OCI-M1 (cell line): ENCODE measurements at places on chromosomes 6 and 20.

DNA sequence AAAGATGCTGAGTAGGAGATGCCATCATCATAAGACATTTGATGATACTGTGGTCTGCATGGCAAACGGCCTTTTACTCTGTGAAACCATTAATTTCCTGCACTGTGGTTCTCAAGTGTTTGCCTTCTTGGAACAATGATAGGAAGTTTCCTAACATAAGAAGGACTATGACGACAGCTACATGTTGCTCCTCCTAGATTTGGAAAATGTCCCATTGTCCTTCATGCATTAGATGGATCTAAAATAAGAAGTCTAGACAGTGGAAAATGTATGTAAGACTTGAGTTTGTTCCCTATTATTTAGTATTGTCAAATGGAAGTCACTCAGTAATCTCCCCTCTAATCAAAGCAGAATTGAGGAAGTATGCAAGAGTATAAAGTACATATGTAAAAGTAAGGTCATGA lies 98.5 kb upstream of the TMEM170B start:
- DNase-seq, result peak; percentile 60

- peak; percentile 46 for DNase-seq
Observed at GRCh38 chr6:163170294-163170883, 244.1 kb upstream of the QKI start.

GRCh38 chr6:79240509-79240908 lies 6.0 kb upstream of the HMGN3 start:
- DNase-seq, result no peak

DNA sequence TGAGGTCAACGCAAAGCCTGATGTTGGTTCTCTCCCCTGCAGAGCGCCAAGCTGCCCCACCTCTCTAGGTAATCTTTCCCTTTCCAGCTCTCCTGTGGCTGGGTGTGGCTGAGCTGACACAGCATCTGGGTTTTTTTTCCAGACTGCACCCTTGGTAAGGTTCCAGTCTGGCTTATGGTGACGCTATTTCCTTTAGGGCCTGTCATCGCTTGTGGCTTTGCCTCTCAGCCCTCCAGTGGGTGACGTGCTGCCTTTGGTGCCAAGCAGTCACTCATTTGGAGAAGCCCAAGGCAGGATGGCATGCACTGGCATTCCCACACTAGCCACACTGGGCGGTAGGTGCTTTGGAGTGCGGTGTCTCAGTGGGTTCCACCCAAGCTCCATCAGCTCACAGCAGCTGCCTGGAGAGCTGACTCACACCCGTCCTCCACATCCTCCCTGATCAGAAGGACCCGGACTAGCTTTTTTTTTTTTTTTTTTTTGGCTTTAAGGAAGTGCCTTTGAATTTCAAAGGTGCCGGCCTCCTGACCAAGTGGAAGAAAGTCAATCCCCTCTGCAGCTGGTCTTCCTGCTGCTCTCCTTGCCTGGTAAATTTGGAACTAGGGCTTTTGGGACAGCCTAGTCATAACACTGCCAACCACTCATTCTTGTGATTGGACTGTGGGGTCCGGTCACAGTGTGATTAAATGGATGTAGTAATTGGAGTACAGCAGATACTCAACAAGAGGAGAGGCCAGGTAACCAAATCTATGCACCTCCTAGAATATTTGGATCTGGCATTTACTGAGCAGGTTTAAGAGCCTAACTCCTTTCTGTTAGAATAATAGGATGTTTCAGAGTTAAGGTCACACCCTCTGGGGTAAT lies 153.6 kb downstream of the CD83 start:
- no peak for DNase-seq

DNA sequence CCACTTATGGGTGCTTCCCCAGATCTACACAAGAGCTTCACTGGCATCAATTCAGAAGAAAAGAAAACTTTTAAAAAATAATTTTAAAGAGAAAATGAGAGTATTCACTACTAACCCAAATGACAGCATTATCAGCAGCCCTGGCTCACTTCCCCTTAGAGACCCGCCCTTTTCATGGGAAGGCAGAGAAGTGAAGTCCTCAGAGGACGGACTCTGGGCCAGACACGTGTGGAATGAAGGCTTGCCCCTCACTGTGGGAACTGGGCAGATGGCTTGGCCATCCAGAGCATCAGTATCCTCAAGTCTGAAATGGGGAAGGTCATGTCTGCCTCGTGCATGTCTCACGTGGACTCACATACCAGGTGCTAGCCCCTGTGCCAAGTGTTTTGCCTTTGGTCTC lies 63.5 kb downstream of the JAG1 start:
- DNase-seq, result no peak

DNA sequence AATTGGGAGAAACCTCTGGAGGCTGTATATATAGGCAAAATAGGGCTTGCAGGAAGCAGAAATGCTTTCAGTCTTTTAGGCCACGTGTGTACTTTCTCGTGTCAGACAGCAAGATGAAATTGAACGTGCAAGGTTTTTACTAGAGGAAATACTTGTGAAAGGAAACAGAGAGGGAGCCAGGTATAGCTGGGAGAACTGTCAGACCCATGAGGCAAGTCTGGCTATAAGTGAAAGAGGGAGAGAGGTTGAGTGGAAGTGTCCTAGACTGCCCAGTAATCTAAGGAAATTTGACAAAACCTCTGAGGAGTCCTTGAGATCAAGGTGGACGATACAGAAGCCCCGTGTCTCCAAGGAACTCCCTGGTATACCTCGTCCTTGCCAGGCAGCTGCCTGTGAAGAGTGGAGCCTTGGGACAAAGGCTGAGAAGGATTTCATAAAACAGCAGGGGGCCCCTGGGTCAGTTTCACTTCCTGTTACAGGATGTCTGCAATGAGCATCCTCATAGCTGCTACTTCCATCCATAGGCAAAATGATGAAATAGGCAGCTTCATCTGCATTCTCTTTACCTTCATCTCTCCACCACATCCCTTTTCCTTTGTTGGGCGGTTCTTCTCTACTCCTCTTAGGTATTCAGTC lies 114.4 kb upstream of the MAP3K7 start:
- DNase-seq, result peak; percentile 38

DNA sequence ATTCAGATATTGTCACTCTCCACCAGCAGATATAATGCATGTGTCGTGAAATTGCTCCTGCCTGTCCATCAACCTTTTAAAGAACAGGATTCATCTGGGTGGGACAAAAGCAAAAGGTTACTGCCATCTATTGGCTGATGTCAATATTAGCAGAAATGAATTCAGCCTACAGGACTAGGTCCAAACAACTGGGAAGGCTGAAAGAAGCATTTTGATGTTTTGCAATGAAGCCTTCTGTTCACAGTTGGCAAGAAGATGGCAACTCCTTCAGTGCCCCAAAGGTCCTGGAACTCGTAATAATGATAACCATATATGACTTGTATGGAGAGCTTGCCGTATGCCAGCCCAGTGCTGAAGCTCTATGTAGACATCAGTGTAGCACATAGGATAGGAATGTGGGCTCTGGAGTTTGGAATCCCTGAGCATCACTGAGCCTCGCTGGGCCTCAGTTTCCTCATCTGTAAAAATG lies 7.5 kb downstream of the BCAS1 start:
- DNase-seq, result peak; percentile 69

DNA sequence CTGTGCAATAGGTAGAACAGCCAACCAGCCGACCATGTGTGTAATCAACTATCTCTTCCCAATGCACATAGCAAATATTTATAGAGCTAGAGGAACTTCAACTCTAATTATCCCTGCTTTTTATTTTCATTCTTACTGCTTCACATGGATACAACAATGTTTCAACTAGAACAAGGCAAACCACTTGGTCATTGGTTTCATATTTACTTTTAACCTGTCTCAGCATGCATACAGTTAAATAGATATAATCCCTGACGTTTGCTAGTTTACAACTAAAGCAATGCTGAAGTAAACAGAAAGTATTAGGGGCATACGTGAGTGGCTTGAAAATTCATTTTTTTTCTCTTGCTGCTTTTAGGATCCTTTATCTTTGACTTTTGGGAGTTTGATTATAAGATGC lies 318.5 kb upstream of the MAP3K7 start:
- DNase-seq, result no peak

DNA sequence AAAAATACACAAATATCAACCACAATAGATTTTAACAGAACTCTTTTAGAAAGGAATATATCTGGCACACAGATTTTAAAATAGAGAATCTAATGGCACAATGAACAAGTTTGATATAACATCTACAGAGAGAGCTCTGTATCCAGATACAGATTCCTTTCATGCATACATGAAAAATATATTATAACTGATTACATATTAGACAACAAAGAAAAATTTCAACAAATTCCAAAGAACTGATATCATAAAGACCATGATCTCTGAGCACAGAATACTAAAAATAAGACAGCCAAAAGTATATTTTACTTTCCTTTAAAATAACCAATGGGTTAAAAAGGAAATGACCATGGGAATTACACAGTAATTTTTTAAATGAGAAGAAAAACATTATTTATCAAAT lies 74.1 kb upstream of the MAP7 start:
- no peak for DNase-seq

GRCh38 chr6:98678481-98678880 lies 155.9 kb upstream of the POU3F2 start:
- DNase-seq, result peak; percentile 67

DNA sequence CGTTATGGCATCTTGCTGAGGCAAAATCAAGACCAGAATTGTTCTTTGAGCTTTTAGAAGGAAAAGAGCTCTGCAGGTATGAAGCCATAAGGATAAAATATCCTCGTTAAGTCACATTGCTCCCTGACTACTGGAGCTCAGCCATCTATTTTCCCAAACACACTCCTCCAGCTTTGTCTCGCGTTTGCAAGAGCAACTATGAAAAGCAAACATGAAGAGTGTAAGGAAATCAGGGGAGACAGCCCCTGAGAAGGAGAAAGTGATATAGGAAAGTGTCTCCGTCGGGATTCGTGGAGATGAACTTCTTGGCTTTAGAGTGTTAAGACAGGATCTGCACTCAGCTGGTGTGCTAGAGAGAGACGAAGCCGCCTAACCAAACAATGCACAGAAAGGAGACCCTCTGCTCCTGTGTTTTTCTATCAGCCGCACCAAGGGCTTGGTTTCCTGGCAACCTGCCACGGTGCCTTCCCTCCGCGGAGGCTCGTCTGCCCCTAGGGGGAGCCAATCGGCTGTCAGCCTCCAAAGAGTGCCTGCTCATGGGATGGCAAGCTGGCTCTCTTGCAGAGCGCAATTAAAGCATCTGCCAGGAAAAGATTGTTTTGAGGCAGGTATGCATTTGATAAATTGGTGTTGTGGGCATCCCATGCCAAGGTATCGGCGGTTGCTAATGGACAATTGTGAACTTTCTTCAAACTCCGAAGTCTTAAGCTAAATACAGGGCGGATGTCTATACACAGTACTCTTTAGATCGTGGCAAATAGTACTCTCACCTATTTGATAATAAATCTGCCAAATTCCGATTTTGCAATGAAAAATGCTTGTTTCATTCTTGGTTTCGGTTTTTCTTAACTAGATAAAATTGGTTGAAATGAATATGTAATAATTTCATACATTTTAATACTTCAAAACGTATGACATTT lies 603.2 kb downstream of the RNF144B start:
- peak; percentile 82 for DNase-seq

GRCh38 chr6:53026526-53026925 lies 31.4 kb upstream of the GSTA4 start:
- DNase-seq, result no peak

DNA sequence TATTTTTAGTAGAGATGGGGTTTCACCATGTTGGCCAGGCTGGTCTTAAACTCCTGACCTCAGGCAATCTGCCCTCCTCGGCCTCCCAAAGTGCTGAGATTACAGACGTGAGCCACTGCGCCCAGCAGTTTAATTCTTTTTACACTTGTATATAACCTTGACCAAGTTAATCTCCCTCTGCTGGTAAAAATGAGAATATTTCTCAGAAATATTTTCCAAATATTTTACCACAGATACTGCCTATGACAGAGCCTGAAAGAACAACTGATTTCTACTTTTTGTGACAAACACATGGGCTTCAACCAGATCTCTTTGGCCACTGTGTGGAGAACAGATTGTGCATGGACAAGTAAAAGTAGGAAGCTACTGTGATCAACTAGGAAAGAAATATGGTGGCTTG lies 21.2 kb upstream of the NHSL1 start:
- peak; percentile 52 for DNase-seq

- DNase-seq, result no peak
Observed at GRCh38 chr20:36145877-36146707, 8.4 kb upstream of the EPB41L1 start.
